ENCODE measurements at places on chromosomes 5 and 9.

GRCh38 chr5:137836997-137837396 lies 30.7 kb upstream of the MYOT start:
- no peak for DNase-seq

- DNase-seq, result no peak
Observed at GRCh38 chr5:80654054-80654390, 430 bp upstream of the MSH3 start.

DNA sequence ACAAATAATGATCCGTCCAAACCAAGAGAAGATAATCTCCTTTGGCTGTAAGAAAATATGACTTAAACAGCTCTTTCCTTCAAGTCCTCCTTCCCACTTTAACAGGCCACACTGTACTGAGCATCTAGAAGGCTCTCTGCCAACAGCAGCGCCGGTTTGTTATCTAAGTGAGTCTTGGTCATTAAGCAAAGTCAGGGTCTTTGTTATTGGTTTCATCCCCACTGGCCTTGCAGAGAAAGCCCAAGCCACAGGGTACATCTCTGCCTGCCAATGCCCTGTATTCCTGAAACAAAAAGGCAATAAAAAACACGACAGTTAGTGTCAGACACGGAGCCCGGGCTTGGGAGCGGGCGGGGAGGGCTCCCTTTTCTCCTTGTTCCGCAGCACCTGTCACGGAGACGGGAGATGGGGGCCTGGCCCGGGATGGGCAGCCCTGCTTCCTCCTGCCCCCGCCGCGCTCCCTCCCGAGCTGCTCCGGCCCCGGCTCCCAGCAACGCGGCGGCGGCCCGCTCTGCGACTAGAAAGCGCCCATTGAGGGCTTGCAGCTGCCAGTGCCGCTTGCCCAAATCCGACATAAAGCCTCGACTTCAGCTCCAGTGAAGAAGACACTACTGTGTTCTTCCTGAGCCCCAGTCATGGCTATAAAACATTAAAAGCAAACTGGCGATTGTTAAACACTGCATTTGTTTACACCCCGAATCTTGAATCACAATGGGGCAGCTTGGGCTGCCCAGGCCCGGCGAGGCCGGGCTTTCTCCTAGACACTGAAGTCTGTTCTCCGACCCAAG lies 28.1 kb upstream of the PIK3R1 start:
- DNase-seq, result no peak

DNA sequence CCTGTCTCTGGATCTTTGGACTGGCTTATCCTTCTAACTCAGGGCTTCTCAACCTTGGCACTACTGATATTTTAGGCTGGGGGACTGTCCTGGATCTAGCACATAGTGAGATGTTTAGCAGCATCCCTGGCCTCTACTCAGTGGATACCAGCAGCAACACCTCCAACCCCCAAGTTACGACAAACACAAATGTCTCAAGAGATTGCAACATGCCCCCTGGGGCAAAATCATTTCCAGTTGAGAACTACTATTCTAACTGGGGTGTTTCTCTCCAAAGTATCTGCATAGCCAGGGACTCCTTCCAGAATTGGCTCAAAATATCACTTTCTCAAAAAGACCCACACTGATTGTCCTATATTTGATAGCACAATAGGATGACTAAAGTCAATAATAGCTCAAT lies 7.2 kb upstream of the TLR4 start:
- no peak for DNase-seq

GRCh38 chr5:168467755-168468330 lies 18.4 kb upstream of the RARS1 start:
- DNase-seq, result no peak

- DNase-seq, result no peak
Observed at GRCh38 chr9:75072895-75073294, 15.1 kb downstream of the NMRK1 start.

GRCh38 chr9:130447193-130447816 lies 2.5 kb downstream of the ASS1 start:
- no peak for DNase-seq

GRCh38 chr9:7185612-7186011 lies 427.8 kb downstream of the KDM4C start:
- no peak for DNase-seq

- DNase-seq, result no peak
Observed at GRCh38 chr5:75510836-75511434, 494 bp downstream of the CERT1 start.

DNA sequence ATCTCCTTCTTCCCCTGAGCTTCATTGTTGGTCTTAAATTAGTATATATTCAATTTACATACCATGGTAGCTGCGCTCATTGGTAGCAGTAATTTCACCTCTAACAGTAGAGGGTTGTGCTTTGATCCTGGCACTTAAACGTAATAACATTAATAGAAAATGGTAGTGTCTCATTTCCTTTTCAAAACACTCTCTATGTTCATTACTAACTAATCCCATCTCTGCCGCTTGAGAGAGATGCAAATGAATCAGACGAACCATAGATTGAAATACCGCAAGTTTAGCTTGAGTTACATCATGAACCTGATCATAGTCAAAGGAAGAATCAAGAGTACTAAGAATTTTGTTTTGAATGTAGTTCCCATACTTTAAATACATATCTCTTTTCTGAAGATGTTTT lies 2.2 kb downstream of the THBS4 start:
- DNase-seq, result no peak

DNA sequence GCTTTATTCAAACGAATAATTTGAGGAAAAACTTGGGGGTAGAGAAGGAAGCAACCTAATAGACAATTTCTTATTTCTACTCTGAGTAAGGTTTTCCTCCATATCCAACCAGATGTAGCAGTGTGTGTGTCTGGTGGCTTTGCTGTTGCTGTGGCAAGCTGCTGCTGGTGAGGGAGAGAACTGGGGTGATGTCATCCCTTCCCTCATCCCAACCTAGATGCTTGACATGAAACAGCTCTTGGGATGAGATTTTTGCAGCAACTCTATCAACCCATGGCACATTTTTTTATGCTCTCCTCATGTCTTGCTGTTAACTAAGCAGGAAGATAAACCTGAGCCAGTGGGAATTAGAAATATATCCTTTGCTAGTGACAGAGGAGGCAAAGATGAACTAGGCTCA lies 135.8 kb downstream of the PCSK1 start:
- peak; percentile 17 for DNase-seq

GRCh38 chr9:82410866-82411265 lies 422.3 kb downstream of the SPATA31D1 start:
- DNase-seq, result no peak

- no peak for DNase-seq
Observed at GRCh38 chr5:5409151-5409810, 13.2 kb upstream of the ICE1 start.

- DNase-seq, result peak; percentile 41
Observed at GRCh38 chr5:56314529-56314928, 81.4 kb upstream of the ANKRD55 start.

DNA sequence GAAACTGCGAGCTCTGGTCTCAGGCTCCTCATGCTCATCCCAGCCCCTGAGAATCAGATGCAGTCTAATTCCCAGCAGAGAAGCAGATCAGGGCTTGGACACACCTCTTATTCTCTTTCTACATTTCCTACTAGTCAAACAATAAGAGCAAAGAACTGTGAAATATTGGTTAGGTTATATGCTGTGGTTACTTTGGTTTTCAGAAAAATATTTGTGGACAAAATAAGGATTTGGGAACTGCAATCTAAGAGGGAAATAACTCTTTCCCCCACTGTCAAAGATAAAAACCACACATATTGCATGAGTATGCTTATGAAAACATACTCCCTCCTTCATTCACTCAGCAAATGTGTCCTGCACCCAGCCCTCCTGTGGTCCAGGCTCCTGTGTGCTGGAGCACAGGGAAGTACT lies 164.5 kb upstream of the S1PR3 start:
- no peak for DNase-seq

DNA sequence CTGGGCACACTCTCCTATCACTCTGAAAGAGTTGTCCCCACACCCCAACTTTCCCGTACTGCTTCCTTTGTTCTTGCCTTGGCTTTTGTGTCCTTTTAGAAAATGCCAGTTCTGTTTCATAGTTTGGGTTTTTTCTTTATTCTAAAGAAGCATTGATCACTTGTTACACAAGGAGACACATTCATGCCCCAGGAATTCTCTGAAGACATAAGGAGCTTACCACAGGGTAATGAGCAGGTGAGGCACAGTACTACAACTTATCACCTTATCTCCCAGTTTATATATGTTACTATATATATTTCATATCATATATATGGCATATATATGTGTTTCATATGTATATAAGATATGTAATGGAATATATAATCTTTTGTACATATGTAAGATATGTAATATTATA lies 6.5 kb upstream of the SSBP2 start:
- no peak for DNase-seq

DNA sequence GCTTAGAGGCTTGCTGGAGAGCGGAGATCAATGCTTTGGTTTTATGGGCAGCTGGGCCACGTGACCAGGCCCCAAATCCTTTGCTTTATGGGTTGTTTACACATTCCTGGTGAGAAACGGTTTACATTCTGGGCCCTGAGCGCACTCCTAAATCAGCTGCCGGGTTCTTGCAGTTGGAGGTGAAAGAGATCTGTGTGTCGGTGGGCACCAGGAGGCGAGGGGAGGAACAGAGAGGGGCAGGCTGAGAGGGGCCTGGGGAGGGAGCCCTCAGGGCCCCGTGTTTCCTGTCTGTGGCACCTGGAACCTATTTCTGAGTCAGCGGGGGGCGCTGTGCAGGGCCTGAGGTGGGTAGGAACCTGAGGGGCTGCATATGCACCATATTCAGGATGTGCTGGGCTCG lies 63.5 kb upstream of the HAND1 start:
- no peak for DNase-seq

GRCh38 chr5:4243479-4244264 lies 648.0 kb downstream of the IRX1 start:
- DNase-seq, result no peak

GRCh38 chr5:148393390-148393741 lies 9.6 kb downstream of the FBXO38 start:
- DNase-seq, result no peak

DNA sequence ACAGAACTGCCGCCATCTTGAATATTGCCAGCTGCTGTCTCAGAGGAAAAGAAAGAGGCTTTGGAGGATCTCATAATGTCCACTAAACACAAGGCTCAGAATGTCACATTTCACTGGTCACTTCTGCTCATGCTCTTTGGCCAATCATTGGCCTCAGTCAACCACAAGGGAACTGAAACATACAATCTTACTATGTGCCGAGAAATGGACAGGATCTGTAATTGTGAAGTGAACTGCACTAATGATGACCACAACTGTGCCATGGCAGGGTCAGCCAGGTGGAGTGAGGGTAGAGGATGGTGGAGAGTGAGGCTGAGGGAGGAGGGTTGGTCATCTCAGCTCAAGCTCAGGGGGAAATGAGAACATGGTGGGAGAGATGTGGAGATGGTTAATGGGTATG lies 32.8 kb downstream of the GDNF start:
- DNase-seq, result no peak

DNA sequence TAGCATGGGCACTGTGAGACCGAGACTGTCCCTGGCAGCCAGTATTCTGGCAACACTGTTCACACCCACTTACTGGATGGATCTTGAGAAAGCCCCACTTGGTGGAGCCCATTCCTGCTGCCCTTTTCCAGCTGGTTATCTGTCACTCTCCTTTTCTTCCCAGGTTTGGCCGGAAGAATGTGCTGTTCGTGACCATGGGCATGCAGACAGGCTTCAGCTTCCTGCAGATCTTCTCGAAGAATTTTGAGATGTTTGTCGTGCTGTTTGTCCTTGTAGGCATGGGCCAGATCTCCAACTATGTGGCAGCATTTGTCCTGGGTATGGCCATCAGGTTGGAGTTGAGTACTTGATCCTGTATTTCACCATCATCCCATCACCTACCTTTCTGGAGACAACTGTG lies 14.5 kb downstream of the SLC22A5 start:
- no peak for DNase-seq

DNA sequence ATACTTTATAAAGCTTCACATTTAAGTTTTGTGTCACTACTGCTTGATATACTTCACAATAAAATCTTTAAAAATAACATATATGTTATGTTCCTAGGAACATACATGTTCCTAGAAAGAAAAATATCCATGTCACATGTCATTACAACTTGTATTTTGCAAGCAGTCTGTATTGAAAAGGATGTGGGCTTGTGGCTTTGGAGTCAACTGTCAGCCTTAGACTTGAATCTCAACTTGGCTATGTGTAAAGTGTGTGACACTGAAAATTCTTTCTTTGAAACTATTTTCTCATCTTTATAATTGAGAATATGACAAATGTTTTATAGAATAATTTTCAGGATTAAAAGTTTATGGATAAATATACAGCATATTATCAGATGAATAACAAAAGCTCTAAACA lies 273.1 kb downstream of the KIAA0825 start:
- DNase-seq, result no peak

DNA sequence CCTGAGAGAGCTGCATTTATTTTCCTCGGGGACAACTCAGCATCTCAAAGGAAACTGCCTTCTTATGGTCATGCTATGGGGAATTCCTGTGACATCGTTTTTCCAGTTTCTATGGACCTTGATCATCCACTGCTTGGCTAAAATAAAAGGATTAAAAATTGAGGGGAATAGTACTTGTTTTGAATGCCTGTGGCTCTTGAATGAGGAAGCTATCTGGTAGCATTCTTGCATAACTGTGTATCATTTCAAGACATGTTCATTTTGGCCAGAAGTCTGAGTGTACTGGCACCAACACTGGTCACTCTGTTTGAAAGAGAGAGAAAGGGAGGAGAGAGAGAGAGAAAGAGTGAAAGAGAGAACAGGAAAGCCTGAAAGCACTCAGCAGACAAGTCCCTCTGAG lies 116.7 kb downstream of the DOCK2 start:
- peak; percentile 53 for DNase-seq

- peak; percentile 43 for DNase-seq
Observed at GRCh38 chr5:16593628-16594027, 23.2 kb downstream of the RETREG1 start.

GRCh38 chr9:97689401-97690180 lies 7.5 kb downstream of the XPA start:
- no peak for DNase-seq

DNA sequence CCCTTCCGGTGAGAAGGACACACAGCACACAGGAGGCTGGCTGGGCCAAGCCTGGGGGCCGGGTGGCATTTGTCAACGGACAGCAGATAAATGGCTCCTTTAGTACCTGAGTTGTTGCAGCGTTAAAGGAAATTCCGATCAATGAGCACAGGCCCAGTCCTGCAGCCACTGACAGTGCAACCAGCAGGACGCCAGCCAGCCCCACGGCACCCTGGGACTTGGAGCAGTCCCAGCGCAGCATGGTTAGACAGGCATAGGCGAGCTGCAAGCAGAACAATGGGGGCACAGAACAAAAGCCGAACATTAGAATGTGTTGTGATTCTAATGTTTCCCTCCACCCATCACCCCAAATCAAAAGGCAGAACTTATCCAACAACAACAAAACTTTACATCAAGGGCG lies 39.3 kb downstream of the PTCH1 start:
- no peak for DNase-seq

Data from suppressor macrophage (primary cell).